ENCODE measurements at places on chromosomes 6 and 20. TPM values are rescaled to one million over a fixed set of nuclear protein-coding genes. Genes with fewer than 3 reads are reported as not detected.

DNA sequence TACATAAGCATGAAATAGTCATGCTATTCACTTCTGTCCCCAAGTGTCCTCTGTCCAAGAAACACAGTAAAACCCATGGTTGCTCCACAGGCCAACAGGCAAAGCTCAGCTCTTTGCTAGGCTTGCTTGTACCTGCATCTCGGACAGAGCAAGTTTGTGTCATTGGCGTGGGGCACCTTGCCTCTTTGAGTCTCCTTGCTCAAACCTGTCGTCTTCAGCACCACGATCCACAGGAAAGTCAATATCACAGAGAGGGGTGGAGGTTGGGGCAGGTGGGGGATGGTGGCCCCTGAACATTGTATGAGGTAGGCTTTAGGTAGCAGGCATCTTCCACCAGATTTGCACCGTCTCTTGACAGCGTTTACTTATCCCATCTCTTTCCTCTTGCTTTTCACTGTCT is 4.1 kb upstream of the TMEM14B start:
- no peak for DNase-seq

GRCh38 chr20:59752101-59752586 is 147.8 kb downstream of the PHACTR3 start:
- peak; percentile 58 for DNase-seq

DNA sequence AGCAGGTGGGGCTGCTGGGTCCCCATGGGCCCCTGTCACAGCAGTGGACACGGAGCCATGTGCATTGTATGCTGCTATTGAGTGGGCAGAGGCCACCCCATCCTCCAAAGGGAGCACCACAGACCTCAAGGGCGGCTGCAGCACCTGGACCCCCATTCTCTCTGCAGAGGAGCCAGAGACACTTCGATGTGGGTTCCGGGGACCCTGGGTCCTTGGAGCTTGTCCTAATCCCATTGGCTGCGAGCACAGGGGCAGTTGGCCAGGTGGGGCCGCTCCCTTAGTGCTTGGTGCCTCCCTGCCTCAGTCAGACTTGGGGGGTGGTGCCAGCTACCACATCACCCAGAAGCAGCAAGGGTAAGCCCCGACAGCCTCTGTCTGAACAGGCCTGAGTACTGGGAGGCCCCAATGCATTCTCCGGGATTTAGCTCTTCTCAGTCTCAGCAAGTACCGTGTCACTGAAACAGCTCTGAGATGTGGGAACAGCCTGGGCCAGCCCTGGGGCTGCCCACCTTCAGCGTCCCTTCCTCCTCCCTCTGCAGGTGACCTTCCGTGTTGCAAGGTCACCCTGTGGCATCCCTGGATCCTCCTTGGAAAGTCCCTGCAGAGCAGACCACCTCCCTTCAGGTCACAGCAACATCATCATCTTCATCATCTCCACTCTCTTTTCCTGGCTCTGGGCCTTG is 73.9 kb downstream of the GINS1 start:
- DNase-seq = no peak

DNA sequence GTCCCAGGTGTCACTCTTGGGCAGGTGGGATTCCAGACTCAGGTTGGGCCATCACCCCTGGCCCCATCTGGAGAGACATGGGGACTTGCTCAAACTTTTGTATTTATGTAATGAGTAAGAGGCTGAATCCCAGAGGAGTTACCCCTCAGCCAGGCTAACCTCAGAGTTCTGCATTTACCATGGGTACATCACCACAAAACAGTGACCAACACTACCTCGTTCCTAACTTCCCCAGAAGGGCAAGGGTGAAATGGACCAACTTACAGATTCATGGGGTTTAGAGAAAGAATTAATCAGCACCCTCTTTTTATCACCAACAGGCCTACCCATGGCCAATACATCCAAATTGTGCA is 259.9 kb upstream of the MARCKS start:
- no peak for DNase-seq

DNA sequence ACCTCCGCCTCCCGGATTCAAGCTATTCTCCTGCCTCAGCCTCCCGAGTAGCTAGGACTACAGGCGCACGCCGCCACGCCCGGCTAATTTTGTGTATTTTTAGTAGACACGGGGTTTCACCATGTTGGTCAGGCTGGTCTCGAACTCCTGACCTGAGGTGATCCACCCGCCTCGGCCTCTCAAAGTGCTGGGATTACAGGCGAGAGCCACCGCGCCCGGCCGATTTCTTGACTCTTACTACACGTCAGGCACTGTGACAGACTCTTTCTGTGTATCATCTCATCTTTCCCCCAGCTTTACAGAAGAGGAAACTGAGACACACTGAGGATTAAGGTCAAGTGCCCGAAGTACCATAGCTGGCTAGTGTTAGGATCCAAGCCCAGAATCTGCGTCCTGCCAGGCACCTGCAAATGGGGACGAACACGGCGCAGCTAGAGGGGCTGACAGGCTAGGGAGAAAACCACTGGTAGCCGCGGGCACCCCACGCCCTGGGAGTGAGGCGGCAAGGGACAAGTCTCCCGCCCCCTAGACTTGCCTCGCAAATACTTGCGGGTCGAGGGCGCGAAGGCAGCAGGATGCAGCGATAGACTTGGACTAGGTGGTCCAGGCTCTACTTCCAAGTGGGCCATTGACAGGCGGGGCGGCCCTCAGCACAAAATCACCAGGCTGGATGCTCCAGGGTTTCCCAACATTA is 1.1 kb upstream of the TAF8 start:
- DNase-seq = peak; percentile 58

GRIK2 gene
- total RNA-seq = 1.6 TPM

MYCT1 gene
- total RNA-seq = 4.0 TPM

OXT gene
- total RNA-seq = not detected

PTPRT gene
- 1.1 TPM for total RNA-seq

PDYN gene
- total RNA-seq = not detected

BPI gene
- not detected for total RNA-seq
